GM04504 (cell line): ENCODE measurements at places on chromosomes 3 and 15.

GRCh38 chr15:27573805-27574485 lies 525.2 kb downstream of the OCA2 start:
- no peak for DNase-seq

- no peak for DNase-seq
Observed at GRCh38 chr3:113065336-113065735, 74.6 kb downstream of the GTPBP8 start.

DNA sequence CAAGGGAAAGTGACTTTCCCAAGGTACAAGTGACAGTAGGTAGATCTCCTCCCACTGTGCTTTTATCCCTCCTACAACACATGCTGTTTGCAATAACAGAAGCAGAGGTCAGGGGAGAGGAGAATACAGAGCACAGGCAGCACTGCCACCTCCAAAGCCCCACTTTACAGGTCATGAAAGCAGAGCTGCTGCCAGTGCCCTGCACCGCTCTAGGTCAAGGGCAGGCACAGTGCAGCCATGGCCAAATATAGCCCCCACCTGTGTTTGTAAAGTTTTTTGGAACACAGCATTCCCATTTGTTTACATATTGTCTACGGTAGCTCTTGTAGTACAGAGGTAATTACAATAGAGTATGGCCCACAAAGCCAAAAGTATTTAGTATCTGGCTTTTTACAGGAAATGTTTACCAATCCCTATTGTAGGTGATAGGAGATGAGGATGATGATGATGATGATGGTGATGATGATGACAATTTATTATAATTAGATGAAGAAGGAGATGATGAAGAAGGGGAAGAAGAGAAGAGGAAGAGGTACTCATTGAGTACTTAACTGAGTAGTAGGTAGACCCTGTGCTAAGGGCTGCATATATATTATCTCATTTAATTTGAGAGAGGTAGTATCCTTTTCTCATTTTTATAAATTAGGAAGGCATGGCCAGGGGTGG lies 20.4 kb downstream of the HDC start:
- DNase-seq, result no peak

DNA sequence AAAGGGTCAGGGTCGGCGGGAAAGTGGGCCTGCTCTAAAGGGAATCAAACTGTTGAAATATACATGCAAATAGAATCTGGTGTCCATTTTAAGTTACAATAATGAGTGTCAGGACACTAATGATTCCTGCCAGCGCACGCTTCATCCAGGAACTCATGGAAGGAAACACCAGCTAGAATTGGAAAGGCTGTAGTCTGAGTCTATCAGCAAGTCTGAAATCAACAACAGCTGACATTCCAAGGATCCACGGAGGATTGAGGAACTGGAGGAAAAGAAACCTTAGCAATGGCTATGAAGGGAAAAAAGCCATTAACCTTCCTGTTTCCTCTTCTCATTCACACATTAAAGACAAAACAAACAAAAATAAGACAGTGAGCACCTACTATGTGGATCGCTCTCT lies 1063.1 kb downstream of the NTRK3 start:
- no peak for DNase-seq

- no peak for DNase-seq
Observed at GRCh38 chr3:5197470-5198312, 10.2 kb downstream of the EDEM1 start.

DNA sequence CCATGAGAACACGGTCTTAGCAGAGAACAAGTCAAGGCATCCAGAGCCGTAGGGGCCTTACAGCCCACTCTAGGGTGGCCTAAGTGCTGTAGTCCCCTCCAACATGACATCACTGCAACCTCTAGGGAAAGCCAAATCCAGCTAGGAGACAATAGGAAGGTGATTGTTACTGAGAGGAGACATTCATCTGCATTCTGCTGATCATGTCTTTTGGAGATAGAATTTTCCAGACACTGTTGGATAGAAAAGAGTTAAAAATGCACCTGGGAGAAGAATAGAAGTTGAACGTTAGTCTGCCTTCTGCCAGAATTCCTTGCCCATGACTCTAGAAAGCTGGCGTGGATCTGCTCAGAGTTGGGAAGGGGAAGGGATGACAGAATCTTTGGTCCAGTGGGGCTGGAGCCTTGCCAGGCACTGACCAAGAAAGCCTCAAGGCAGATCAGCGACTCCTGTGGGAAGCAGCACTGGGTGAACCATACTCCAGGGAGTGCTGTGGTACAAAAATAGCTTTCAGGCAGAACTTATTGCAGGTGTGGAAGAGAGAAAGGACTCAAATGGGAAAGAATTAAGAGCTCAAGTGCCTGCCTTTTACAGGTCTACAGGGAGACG lies 44.8 kb upstream of the RAF1 start:
- DNase-seq, result peak; percentile 84

GRCh38 chr15:80317389-80318182 lies 65.6 kb upstream of the CTXND1 start:
- peak; percentile 84 for DNase-seq

DNA sequence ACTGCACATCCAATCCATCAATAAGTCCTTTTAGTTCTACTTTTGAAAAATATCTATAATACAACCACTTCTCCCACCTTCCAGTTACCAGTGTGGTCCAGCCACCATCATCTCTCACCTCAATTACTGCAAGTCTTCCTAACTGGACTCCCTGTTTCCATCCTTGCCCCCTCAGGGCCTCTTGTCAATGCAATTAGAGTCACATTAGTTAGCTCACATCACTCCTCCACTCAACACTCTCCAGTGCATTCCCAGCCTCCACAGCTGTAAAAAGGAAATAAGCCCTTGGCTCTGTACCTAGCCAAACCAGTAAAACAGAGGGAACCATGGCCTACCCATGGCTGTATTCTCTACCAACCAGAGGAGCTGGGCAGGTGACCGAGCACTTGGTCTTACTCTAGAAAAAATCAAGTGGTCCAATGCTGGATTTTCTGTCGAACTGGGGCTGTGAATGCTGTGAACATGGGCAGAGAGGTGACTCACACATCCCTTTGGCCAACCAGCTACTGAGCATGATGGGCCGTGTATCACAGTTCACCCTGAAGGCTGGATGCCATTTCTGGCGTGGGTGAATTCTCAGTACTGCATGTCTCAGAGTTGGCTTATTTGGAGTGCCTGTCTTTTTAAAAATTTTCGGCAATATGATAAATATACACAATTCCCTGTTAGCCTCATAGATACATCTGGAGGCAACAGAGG lies 62.5 kb upstream of the C15orf61 start:
- DNase-seq, result no peak

DNA sequence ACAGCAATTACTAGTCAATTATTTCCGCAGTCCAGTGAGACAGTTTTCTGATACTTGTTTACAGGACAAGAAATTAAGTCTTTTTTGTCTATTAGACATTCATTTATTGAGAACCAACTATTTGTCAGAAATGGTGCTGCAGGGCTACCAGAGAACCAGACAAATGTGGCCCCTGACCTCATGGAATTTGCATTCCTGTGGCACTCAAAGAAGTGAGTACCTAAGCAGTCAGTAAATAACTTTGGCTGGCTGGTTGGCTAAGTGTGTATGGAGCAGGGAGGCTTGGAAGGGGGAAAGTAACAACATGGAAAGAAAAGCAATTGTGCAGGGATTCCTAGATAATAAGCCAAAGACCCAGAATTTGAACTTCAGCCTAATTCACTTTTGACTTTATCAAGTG lies 837.0 kb upstream of the CFAP20DC start:
- DNase-seq, result no peak
